ENCODE measurements at places on chromosomes 12 and 14. TPM values are rescaled to one million over a fixed set of nuclear protein-coding genes. Genes with fewer than 3 reads are reported as not detected.

DNA sequence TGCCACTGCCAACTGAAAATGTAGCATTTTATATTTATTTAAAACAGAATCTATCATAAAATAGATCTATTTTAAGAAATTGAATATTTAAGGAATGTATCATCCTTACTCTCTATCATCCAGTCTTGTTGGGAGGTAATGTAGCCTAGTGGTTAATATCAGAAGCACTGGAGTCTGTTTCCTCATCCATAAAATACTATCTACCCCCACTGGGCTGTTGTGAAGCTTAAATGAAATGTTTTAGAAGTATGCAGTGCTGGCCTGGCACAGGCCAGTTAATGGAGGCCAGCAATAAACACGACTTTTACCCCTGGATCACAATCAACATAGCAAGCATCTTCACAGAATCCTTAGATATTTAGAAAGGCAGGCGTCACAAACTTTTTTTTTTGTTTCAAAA is 188.0 kb downstream of the CAND1 start:
- DNase-seq = no peak

- no peak for DNase-seq
These were observed 277.0 kb upstream of the GARIN6 start for GRCh38 chr12:99370421-99371138.

DNA sequence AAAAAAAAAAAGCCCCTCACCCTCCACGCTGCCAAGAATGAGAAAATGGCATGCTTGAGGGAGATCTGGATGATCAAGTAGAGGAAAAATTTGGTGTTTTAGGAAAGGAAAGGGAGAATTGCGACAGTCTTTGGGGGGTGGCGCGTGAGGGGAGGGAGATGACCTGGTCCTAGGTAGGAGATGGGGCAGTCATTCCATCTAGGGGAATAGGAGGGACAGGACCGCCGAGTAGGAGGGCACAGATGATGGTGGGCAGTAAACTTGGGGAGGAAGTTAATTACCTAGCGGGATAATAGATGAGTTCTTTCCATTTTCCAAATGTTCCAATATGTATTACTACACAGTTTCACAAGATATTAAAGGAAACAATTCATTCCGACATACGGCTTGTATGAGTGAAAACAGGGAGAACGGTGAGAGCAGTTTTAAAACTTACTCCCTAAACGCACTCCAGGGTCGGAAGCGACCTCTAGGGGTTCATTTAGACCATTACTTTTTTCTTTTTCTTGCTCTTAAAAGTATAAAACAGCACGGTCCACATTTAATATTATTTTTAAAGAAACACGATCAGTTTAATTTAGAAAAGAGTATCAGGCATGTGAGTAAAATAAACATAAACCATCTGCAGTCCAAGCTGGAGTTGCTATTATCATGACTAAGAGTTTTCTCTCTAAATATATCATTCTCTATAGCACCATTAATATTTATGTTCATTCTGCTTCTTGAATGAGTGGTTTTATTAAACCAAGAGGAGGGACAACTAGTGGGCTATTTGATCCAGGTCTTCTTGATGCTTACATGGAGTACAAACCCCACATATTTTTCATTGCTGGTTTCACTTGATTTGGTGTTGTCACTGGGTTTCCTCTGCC is 3.0 kb upstream of the FNTB start:
- DNase-seq = peak; percentile 61

DNA sequence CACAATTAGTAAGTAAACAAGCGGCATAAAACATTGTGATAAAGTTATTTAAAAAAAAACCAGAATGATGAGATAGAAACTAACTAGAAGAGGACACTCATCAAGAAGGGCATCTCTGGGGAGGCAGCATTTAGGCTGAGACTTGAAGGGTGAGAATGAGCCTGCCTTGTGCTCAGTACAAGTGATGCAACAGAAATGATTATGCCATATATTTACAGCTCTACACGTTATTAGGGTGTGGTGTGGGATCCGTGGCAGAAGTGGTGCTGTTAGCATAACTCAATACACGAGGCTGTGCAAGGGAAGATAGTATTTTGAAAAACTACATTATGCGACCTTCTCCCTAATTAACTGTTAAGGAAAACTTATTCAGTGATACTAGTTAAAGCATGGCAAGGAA is 178.5 kb upstream of the ATF7IP start:
- no peak for DNase-seq

GRCh38 chr12:96986883-96987523 is 79.9 kb downstream of the NEDD1 start:
- DNase-seq = peak; percentile 32

POTEG gene
- total RNA-seq = not detected
